ENCODE measurements at places on chromosomes 16 and 17.
A peak's percentile ranks its signal among the peaks of the same experiment; 100 is the strongest.

DNA sequence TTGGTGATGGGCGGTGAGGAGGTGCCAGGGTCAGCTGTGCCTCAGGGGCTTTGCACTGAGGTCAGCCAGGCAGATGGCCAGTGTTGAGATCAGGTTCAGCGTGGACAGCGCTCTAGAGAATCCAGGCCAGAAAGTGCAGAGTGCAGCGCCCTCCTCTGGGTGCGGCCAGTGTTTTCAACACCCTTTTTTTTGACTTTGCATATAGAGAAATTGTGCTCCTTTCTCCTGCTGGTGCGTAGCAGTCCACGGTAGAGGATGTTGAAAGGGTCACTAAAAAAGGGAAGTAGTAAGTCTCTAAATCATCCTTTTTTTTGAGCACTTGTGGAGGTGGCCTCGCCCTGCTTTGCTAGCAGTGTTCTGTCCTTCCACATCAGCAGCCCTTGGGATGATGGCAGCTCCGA, 53.9 kb downstream of the BANP start:
- DNase-seq, result no peak

DNA sequence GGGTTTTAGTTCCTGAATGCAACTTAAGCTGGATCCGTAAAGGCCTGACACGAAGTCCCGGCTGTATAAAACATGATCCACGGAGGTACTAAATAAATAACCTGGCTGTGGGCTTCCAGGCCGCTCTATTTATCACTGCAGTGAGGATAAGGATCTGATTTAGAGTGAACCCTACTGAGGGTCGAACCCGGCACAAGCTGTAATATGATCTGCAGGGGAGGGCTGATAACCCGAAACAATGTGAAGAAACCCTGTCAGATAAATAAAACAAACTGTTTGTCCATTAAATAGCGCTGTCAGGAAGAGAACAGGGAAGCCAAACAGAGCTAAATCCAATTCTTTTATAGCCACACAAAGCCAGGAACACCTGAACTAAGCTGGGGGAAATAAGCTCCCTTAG, 375.6 kb upstream of the SALL1 start:
- DNase-seq, result no peak

DNA sequence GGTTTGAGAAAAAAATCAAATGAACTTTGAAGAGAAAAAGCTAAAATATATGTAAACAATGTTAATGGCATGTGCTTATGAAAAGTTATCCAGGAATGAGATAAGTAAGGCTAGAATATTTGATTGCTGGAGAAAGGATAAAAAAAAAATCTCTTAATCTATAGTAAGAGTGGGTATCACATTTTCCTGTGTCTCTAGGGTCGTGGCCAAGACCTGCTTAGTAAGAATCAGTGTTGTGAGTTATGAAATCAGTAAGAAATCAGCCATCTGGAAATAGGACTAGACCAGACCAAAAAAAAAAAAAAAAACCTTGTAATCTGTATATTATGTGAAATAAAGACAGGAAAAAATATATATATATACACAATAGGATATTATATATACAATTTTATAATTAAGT, 1153.9 kb downstream of the CDH11 start:
- no peak for DNase-seq

- peak; percentile 91 for DNase-seq
Measured at GRCh38 chr16:30096105-30096861, at the start of gene YPEL3. Gene YPEL3, minus strand, starts transcription at chr16:30096213. Its CDS starts 731 bp downstream, at chr16:30095482.

DNA sequence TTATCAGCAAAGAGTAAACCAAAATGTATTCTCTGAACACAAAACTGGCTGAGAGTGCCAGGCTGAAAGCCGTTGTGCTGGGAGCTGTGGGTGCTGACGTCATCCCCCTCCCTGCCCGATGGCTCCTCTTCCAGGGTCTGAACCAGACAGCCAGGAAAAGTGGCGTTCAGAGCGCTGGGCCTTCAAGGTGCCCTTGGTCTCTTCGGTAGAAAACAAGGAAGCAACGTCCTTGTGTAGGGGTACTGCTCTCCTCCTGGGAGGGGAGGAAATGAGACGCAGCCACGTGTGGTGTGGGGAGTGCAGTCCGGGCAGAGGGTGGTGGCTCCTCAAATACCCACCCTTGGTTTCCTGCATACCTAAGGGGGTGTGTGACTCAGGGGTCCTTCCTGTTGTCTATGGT, 394.7 kb downstream of the SEC14L1 start:
- DNase-seq, result no peak

- no peak for DNase-seq
Measured at GRCh38 chr17:8392674-8393469, 4.8 kb downstream of the RNF222 start.

DNA sequence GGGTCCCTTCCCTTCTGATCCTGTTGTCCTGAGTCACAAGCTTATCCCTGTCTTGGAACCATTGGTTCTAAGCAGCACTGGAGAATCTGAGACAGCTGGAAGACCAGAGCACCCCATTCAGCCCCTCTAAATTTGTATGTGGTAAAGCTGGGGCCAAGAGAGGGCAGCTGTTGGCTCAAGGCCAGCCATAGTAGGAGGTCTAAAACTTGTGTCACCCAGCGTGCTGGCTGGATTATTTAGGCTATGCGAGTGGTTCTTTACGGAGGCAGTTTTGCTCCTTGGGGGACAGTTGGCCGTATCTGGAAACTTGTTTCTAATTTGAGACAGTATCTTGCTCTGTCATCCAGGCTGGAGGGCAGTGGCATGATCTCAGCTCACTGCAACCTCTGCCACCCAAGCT, 69.6 kb upstream of the GSE1 start:
- DNase-seq, result no peak

DNA sequence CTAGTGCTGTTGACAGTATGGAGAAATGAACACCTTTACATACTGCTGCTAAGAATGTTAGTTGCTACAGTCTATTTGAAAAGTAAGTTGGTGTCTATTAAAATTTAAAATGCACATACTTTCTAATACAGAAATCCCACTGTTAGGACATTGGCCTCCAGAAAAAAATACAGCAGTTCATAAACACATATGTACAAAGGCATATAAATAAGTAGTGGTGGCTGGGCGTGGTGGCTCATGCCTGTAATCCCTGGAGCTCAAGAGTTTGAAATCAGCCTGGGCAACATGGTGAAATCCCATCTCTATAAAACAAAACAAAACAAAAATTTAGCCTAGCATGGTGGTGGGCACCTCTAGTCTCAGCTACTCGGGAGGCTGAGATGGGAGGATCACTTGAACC, 13.1 kb downstream of the DCAF7 start:
- DNase-seq, result no peak

GRCh38 chr16:9597967-9598730, 506.7 kb downstream of the HAPSTR1 start:
- DNase-seq, result no peak

DNA sequence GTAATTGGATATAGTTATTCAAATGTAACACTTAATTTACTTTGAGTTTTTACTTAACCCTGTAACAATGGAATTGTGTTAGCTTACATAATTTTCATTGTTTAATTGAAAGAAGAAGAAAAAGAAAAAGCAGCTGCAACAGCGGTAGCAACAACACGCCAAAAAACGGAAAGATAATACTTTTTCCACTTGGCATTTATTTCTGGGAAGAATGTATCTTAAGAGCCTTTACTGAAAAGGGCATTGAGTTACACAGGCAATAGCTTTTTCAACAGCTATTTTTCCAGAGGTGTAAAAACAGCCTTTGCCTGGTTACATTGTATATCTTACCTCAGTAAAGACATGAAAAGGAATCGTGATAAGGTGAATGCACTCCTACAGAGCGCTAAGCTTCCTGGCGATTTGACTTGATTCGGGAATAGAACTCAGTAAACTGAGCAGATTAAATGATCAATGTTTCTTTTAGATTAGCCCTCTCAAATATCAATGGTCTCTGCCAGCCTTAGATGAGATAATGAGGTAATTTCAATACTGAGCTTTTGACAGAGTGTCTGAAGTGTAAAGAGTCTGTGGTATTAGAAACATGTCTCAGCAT, 311.3 kb downstream of the CDH13 start:
- DNase-seq, result no peak

- DNase-seq, result no peak
Measured at GRCh38 chr16:89017543-89018281, 40.7 kb upstream of the CBFA2T3 start.

- DNase-seq, result no peak
Measured at GRCh38 chr17:77394540-77395295, 253.9 kb downstream of the SEC14L1 start.

DNA sequence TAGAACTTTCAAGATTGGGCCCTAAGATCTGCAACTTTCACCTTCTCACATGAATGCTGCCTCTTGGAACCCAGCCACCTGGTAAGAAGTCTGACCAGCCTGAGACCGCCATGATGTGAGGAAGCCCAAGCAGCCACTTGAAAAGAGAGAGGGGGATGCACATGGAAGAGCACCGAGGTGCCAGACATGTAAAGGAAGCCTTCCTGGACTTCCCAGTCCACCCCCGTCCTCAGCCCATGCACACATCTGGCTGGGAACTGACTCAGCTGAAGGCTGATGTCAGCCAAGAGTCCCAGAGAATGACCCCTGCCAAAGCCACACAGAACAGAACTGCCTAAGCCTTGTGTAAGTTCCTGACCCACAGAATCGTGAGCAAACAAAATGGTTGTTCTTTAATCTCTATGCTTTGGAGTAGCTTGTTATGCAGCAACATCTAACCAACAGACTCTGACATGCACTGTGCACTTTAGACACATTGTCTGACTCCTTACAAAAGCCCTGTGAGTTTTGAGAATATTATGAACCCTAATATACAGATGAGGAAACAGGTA, 86.7 kb downstream of the RMI2 start:
- no peak for DNase-seq

- DNase-seq, result no peak
Measured at GRCh38 chr16:74053312-74053711, 243.3 kb upstream of the PSMD7 start.

All from CD4-positive, alpha-beta T cell treated with Interleukin-10 for 1 hour (primary cell).